ENCODE measurements at places on chromosomes 16 and 17.
A peak's percentile ranks its signal among the peaks of the same experiment; 100 is the strongest.

DNA sequence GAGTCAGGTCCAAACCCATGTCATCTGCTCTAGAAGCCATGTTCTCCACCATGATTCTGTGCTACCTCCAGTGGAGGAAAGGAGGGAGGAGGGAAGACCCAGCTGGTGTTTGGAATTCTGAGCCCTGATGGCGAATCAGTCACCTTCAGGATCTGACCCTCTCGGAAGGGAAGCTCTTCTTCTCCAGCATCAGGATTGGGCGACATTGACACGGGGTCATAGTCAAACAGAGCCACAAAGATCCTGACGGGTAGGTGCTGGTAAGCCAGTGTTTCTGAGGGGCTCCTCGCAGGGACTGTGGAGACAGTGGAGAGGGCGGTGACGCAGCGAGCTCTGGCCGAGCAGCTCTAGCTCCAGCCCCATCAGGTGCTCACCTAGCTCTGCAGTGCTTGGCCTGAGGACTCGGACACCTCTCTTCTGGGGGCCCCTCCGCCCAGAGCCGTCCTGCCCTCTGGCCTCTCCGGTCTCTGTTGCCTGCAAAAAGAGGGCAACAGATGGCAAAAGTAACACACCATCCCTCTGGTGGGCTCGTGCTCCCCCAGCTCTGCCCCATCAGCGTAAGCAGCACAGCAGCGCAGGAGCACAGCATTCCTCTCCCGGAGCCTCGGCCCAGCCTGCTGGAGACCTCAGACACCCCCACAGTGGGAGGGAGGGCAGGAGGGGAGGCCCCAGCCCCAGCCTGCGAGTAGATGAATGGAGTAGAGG, 21.0 kb downstream of the TSPOAP1 start:
- no peak for DNase-seq

GRCh38 chr16:1812732-1813163, 13.9 kb downstream of the HAGH start:
- peak; percentile 22 for DNase-seq

DNA sequence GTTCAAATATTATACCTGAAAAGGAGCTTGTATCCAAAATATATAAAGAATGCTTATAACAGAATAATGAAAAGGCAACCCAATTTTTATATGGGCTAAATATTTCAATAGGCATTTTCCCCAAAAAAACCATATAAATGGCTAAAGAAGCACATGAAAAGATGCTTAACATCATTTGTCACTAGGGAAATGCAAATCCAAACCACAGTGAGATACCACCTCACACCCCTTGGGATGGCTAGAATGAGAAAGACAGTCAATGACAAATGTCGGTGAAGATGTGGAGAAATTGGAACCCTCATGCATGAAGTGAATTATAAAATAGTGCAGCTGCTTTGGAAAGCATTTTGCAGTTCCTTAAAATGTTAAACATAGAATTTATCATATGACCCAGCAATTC, 3.1 kb downstream of the TNFRSF13B start:
- no peak for DNase-seq

DNA sequence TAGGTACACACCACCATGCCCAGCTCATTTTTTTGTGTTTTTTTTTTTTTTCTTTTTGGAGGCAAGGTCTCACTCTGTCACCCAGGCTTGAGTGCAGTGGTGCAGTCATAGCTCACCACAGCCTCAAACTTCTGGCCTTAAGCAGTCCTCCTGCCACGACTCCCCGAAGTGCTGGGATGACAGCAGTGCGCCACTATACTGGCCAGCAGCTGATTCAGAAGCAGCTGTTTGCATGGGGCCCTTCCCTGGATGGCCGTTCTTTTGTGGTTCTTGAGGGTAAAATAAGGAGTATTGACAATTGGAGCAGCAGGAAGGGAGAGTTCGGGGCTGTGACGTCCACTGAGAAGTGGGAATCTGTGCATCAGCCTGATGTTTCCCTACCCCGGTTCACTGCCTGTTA, 41.6 kb downstream of the KIAA0513 start:
- no peak for DNase-seq

- no peak for DNase-seq
Observed at GRCh38 chr17:6215071-6216035, 145.2 kb downstream of the WSCD1 start.

All from germinal center (tissue), 1 donor.